Osteoblast (primary cell): ENCODE measurements at places on chromosomes 7 and 10. TPM values are rescaled to one million over a fixed set of nuclear protein-coding genes. Genes with fewer than 3 reads are reported as not detected.

Gene CDK6
- total RNA-seq: 40.4 and 45.6 TPM in 2 replicates

Gene CPN1
- not detected in 2 replicates for total RNA-seq

Gene GRM8
- total RNA-seq: not detected in 2 replicates

Gene MMD2
- not detected in 2 replicates for total RNA-seq

Gene FAM3C
- total RNA-seq: 65.5 and 67.2 TPM in 2 replicates

Gene TPK1
- 6.9 and 9.4 TPM in 2 replicates for total RNA-seq

Gene VCL
- total RNA-seq: 169 and 201 TPM in 2 replicates
